ENCODE measurements at places on chromosomes 11 and 22.

DNA sequence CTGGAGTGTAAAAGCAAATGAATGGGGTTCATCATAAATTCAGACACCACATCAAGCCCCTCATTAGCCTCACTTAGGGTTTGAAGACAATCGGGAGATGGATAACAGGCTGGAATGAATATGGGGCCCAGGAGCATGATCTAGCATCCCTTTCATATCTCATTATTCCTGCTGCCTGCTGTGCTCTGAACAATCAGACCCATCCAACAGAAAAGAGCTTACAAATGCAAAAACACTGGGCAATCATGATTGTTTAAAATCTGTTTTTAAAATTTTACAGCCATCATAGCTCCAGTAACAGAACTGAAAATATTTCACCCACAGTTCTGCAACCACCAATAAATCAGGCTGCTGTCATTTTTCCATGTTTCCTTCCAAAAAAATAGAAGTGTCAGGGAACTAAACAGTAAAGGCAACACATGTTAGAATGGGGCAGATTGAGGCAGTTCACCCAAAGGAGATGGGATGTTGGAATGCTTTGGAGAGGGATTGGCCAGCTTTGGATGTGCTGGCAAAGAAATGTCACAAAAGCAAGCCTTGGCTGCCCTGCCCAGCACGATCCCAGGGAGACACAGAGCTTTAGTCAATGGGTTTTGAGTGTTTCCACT lies 47.8 kb upstream of the BMAL1 start:
- DNase-seq: no peak

DNA sequence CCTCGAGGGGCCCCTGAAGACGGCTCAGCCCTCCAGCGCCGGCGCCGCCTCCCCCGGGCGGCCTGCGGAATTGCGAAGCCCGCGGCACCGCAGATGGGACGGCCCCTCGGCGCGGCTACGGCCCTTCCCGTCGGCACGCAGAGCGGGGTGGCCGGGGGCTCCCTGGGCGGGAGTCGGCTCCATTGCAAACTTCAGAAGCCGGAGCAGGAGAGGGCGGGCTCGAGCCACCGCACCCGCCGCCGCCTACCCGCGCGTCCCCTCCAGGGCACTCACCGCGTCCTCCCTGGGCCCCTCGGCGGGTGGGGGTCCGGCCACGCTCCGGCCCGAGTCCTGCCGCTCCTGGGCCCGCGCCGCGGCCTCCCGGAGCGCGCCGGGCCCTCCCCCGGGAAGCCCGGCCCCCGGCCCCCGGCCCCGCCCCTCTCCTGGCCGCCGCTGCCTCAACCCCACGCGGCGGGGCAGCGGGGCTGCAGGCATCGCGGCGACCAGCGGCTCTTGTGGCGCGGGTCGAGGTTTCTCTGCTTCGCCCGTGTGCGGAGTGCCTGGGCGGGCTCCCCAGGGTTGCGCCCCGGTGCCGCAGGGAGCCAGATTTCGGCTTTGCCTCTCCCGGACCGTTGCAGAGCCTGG lies at the start of gene PACSIN3:
Gene PACSIN3, minus strand, starts transcription at position 359 of the 624 bp plus-strand sequence. CDS start 3,707 bp downstream, outside the sequence.
- no peak for DNase-seq

DNA sequence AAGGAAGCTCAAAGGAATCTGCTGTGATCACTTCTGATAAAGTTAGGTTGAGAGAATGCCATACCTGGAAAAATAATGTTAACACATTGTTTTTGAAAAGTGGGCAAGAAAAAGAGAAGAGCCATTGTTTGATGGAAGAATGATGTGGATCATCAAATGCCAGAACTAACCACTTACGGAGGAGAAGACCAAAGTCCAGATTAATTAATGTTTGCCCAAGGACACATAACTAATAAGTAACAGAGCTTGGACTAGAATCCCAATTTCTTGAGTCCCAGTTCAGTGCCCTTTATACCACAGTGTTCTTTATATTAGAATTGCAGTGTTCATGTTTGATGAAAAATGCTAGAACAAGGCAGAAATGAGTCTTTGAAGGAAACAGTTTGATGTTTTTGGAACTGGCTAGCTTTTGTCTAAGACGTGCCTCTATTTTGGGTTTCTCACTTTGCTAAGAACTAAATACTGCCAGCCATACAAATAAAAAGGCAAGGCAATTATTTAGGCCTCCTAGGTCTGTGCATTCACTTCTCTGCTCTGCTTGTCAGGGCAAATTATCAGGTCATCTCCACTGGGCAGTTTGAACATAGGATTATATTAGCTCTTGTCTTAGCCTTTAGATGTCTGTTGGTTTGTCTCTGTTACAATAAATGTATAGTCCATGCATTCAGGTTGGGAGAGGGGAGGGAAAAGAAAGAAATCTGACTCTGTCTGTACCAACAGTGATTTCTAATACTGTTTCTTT lies 72.3 kb downstream of the TRIM44 start:
- no peak for DNase-seq

GRCh38 chr22:21990445-21991303 lies 8.1 kb upstream of the TOP3B start:
- DNase-seq: no peak

- no peak for DNase-seq
Measured at GRCh38 chr22:23060612-23061400, 9.5 kb upstream of the GNAZ start.

DNA sequence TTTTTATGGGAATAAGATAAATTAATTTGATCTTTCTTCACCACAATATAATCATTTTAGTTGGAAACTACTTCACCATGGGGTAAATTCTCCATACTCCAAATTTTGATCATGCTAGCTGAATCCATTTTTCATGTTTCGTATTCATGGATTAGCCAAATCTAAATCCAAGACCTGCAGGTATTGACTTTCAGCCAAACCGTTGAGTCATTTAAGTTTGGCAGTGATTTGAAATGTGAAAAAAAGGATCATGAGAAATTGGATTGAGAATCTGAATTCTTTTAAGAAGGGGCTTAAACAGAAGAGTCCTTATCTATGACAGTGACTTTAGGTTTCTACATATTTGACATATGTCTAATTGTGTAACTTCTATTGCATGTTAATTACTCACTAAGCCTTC lies 5.3 kb downstream of the GAS2 start:
- no peak for DNase-seq

DNA sequence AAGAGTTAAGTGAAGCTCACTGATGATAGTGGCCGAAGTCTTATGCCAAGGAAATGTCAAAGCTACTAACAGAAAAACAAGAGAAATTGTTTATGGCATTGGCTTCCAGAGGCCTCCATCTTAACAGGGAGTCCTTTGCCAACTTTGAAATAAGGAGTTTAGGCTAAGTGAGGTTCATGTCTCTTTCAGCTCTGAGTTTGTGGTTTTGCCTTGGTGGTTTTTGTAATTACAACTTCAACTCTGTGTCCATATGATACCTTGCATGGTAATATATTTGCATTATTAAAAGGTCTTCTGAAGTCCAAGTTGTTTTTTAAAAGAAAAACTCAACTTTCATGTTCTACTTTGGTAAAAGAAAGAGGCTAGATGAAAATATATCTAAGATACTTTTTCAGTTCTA lies 31.4 kb upstream of the ANO5 start:
- no peak for DNase-seq

DNA sequence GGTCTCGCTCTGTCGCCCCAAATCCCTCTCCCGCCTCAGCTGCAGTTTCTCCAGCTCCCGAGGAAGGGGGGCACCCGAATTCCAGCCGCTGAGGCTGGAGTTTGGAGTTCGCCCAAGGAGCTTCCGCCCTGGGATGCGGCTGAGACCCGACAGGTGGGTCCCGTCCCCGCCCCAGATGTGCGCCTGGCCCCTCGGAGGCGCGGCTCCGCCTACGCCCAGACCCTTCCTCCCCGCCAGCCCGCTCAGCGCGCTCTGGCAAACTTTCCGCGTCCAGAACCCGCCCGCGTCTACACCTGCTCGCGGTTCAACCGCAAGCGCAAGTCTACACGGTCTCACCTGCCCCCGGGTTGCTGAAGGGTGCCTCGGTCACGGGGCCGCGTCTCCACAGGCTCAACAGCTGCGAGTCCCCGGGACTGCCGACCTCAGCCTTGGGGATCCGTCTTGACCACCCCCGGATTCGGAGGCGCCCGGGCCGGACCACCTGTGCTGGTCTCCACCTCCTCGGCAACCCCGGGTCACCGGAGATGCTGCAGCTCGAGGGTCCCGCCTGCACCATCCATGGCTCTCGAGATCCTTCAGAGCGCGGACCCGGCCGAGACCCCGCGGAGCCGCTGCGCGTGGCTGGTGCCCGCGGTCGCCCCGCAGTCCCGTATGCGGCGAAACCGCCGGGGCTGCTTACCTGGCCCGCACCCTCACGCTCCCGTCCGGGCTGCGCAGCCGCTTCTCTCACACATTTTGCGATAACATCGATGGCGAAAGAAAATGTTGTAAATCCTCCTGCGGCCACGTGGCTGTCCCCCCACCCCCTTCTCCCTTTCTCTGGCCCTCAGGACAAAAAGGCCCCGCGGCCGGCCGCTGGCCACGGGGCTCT lies 63.6 kb downstream of the NFAM1 start:
- DNase-seq: no peak

GRCh38 chr11:74171630-74171968 lies 510 bp downstream of the PPME1 start:
- no peak for DNase-seq

DNA sequence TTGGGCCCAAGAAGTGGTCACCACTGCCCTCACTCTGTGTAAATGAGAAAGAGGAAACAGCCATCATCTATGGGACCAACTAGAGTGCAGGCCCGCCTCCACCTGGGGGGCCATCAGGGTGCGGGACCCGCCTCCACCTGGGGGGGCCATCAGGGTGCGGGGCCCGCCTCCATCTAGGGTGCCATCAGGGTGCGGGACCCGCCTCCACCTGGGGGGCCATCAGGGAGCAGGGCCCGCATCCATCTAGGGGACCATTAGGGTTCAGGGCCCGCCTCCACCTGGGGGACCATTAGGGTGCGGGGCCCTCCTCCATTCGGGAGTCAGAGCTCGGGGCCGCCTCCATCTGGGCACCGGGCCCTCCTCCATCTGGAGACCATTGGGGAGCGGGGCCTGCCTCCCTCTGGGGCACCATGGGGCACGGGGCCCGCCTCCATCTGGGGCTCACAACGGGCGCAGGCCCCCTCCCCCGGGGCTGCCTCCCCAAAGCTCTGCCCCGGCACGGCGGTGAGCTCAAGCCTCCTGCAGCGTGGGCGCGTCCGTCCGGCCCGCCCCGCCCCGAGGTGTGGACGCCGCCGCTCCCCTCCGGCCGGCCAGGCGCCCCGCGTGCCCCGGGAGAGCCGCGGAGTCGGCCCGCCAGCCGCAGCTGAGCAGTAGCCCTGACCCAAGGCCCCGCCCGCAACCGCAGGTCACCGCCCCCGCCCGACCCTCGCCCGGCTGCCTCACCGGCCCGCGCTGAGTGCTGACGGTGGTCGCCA lies 512 bp downstream of the TOLLIP start:
- DNase-seq: no peak

GRCh38 chr11:108912581-108912980 lies 247.7 kb downstream of the DDX10 start:
- no peak for DNase-seq

DNA sequence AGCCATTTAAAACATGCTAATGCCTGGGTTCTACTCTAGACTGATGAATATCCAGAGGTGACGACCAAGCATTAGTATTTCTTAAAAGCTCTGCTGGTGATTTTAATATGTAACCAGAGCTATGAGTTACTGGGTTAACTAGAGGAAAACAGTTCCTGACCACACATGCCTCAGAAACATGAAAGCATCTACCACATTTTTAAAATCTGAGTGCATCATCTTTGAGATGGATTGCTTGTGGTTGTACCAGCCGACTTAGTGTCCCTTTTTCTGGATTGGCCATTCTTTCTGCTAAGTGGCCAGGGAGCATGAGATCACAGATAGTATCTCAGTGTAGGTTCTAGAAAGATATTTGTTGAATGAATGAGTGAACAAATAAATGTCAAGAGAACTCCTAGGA lies 152.4 kb downstream of the NTM start:
- DNase-seq: no peak

DNA sequence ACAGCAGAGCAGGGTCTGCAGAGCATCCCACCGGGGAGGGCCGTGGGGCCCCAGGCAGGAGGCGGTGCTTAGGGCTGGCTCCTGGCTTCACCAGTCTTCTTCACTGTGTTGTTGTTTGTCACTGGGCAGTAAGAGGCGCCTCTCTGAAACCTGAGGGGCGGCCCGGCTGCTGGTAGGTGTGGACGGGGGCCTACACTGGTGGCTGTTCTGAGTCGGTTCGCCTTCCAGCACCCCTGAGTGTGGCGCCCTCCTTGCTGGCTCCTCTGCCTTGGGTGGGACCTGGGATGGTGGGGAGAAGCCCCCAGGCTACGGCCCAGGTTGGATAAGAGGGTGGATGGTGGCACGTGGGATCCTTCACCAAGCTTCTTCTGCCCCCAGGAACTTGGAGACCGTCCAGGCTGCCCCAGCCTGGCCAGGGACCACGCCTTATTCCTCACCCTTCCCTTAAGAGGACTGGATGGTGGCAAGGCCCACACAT lies 10.4 kb upstream of the GRAMD4 start:
- no peak for DNase-seq

GRCh38 chr11:129768356-129768755 lies 47.3 kb upstream of the TMEM45B start:
- DNase-seq: no peak

GRCh38 chr11:119366690-119367620 lies 14.5 kb downstream of the USP2 start:
- DNase-seq: no peak

DNA sequence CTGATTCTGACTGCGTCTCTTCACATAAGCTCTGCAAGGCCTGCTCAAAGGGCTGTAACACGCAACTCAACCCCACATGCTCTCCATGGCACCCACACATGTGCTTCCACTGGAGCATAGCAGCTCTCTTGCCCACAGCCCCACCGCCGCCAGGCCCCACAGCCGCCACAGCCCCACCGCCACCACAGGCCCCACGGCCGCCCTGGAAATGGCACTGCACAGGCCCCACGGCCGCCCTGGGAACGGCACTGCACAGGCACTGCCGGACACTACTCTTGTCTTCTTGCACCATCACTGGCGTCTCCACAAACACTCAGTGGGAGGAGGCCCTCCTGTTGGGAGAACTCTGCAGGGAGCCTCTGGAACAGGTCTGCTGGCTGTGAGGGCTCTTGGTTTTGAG lies 8.6 kb downstream of the MOB2 start:
- no peak for DNase-seq

DNA sequence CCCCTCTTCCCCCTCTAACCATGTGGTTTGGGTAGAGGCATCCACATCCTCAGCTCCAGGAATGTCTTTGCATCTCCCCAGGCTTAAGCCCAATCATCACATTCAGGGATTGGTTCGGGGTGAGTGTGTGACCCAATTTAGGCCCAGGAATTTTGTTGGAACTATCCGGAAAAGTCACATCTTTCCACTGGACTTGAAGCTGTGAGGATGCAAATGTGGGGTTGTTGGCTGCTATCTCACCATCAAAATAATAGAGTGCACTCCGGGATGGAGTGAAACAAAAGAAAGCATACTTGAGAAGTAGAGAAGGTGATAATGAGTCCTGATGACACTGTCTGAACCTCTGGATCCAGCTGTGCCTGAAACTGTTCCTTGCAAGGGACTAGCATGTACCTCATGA lies 33.8 kb upstream of the OLFML1 start:
- no peak for DNase-seq

Measured in kidney capillary endothelial cell (primary cell).